Activated T-cell treated with anti-CD3 and anti-CD28 coated beads, Interleukin-2, amount 50 U/mL, for 24 hours (primary cell): ENCODE measurements at places on chromosomes 13 and 19.

GRCh38 chr19:41799444-41800000 lies 3.1 kb downstream of the CEACAM3 start:
- no peak for DNase-seq

GRCh38 chr13:82062772-82063171 lies 1721.8 kb upstream of the SPRY2 start:
- no peak for DNase-seq

GRCh38 chr13:38821770-38822551 lies 135.1 kb downstream of the FREM2 start:
- DNase-seq, result no peak

- DNase-seq, result no peak
Observed at GRCh38 chr19:5925830-5926427, 11.9 kb downstream of the CAPS start.

GRCh38 chr19:4844348-4845179 lies 13.1 kb upstream of the TICAM1 start:
- DNase-seq, result no peak

GRCh38 chr13:109100705-109101304 lies 471.4 kb downstream of the MYO16 start:
- DNase-seq, result no peak

DNA sequence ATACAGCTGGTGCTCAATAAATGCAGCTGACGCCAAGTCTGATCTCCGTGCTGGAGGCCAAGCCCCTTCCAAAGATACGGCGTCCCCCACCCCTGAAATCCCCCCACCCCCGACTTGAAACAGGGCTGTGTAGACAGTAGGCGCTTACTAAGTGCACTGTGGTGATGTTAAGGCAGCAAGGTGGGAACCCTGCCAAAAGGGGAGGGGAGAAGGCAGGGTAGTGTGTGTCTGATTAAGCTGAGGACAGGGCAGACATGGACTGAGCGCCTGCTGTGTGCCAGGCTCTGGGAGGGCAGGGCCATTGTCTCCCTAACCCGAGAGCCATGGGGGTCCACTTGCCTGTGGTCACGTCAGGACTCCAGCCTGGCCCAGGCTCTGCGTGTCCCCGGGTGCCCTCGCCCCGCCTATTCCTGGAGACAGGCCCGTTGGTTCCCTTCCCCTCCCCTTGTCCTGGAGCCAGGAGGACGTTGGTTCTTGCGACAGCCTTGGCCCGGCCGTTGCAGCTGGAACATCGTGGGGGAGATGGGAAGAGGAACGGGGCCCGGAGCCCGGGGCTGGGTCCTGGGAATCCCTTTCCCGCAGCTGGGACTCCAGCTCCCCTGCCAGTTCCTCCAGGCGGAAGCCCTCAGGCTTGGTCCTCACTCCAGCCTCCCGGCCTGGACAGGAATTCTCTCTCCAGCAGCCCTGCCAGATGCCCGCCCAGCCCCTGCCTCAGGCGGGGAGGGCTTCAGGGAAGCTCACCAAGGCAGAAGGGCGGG lies 1.7 kb upstream of the ELANE start:
- no peak for DNase-seq

DNA sequence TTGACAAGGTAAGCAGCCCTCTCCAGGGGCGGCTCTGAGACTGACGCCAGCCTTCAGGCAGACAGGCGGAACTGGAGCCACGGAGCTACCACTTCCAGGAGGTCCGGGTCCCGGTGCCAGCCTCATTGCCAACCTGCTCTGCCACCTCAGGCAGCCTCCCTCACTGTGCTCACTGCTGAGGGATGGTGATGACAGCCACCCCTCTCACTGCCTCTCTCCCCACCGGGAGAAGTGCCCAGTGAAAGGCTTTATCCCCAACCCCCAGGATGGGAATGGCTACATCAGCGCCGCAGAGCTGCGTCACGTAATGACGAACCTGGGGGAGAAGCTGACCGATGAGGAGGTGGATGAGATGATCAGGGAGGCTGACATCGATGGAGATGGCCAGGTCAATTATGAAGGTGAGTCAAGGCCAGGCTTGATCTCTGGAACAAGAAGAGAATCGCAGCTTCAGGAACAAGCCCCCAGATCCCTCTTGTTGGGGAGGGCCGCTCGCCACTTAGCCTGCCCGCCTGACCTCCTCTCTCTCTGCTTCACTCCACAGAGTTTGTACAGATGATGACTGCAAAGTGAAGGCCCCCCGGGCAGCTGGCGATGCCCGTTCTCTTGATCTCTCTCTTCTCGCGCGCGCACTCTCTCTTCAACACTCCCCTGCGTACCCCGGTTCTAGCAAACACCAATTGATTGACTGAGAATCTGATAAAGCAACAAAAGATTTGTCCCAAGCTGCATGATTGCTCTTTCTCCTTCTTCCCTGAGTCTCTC lies 7.6 kb downstream of the CALM3 start:
- DNase-seq, result no peak

GRCh38 chr19:30001791-30002190 lies 59.8 kb downstream of the URI1 start:
- no peak for DNase-seq

GRCh38 chr19:7968008-7968795 lies 24.7 kb upstream of the TIMM44 start:
- DNase-seq, result no peak

- no peak for DNase-seq
Observed at GRCh38 chr13:95083758-95084157, 217.5 kb downstream of the ABCC4 start.

- no peak for DNase-seq
Observed at GRCh38 chr13:98613591-98613990, 36.7 kb upstream of the STK24 start.

DNA sequence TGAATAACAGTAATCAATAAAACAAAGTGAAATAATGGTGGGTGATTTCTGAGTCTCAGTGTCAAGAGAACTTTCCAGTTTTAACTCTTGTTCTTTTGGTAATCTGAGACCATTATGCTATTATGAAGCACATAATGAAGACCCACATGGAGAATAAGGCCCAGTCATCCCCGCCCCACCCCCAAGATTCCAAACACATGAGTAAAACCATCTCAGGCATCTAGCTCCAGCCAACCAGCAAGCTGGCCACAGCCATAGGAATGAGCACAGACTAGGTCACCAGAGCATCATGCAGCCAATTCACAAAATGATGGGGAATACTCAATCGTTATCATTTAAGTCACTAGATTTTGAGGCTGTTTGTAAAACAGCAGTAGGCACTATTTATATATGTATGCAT lies 1769.0 kb upstream of the PCDH20 start:
- no peak for DNase-seq

DNA sequence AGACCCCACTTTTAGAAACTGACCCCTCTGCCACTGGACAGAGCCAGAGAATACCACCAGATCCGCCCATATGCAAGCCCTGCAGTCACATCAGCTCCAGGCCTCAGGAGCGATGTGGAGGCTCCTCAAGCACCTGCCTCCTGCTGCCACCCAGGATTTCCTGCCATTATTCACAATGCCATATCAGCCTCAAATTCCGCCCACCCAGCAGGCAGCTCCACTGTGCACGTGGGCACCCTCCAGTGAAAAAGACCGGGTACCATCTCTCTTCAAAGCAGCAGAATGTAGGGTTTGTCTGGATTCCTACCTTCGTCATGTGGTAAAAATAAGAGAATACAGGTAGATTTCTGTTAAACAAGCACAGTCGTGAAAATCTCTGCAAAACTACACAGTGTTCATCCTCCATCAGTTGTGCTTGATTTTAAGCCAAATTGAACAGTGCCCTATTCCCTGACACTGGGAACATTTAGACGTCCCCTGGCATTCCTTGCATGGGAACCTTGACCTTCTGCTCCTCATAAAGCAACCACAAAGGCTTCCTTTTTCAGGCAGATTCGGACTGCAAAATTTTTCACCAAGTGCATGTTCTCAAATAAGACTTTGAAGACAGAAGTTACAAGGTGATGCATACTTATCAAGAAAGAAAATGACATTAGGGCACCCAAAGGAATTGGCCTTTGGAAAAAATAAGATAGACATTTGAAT lies 56.4 kb downstream of the FAM124A start:
- DNase-seq, result no peak

DNA sequence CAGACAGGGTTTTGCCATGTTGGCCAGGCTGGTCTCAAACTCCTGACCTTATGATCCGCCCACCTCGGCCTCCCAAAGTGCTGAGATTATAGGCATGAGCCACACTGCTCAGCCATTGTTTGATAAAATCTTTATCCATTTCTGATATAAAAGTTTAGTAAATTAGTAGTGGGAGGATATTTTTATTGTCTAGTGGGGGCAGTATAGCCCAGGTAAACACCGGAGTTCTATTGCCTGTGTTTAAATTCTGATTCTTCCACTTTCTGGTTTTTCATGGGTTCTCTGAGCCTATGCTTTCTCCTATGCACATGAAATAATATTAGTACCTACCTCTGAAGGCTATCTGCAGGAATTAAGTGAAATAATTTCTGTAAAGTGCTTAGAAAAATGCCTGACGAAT lies 20.1 kb upstream of the ARHGEF18 start:
- DNase-seq, result no peak

GRCh38 chr13:106432636-106433035 lies 102.8 kb downstream of the EFNB2 start:
- DNase-seq, result no peak

- no peak for DNase-seq
Observed at GRCh38 chr19:6017576-6017975, 39.6 kb upstream of the RANBP3 start.

GRCh38 chr13:79226250-79226649 lies 179.8 kb downstream of the RBM26 start:
- no peak for DNase-seq

GRCh38 chr19:52148256-52148655 lies 8.5 kb upstream of the ZNF616 start:
- DNase-seq, result no peak

DNA sequence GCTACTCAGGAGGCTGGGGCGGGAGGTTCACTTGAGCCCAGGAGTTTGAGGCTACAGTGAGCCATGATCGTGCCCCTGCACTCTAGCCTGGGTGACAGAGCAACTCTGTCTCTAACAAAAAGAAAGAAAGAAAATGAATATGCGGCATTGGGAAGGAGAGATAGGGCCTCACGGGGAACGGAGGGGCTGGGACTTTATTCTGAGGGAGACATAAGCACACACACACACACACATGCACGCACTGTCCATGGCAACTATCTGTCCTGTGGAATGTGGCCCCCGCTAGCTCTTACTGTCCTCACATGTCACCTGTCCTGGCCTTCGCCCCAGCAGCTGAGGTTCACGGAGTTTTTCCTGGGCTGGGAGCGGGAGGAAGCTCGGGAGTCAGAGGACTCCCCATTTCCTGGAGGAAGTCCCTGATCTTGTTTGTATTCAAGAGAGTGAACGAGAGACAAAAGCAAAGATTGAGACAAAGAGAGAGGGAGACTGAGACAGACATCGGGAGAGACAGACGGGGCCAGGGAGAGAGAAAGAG lies 654 bp downstream of the STAP2 start:
- DNase-seq, result peak; percentile 61

GRCh38 chr19:39599116-39599515 lies 3.2 kb upstream of the LGALS13 start:
- no peak for DNase-seq

DNA sequence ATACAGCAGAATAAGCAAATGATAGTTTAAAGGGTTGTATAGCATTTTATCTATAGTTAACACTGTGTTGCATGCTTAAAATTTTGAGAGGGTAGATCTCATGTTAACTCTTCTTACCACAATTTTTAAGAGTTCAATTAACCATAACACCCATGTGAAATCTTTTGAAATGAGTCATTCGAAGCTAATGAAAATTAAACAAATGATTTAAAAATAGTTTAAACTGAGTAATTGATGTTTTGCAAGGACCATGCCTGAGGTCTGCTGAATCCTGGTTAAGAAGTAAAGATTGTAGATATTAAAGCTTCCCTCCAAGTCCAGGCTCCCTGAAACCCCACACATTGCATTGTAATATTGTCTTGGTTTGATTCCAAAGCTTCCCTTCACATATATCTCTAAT lies 176.7 kb upstream of the RNF113B start:
- DNase-seq, result no peak

DNA sequence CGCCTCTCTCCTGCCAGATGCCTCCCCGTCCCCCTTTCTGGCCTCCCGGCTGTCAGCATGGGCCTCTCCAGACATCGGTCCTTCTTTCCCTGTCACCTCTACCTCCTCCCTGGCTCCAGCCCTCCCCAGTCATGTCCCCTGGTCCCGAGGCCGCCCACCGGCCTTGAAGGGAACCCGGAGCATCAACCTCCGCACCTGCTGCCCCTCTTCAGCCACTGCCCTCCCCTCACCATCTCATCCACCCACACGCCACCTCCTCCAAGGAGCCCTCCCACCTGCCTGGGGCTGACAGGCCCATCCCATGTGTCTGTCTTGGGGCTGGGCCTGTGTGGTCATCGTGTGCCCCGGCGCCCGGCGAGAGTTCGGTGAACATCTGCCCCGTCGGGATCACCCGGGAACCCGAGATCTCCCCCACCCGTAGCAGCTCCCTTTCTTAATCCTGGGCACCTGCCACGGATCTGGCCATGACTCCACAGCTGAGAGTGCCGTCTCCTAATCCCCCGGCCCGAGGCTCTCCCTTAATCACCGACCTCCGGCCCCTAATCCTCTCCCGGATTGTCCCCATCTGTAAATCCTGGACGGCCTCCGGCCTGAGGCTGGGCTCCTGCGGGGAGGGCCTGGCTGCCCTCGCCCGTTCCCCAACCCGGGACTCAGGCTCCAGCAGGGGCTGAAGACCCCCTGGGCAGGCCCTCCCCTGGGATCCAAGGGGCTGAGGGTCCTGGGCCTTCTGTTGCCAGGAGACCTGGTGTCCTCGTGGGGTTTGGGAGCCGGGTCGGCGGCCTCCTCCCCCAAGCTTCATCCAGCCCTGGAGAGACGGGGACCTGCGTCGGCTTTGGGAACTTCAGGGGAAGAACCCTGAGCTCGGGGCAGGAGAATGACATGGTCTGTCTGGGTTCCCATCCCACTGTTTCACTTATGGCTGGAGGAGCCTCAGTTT lies 5.9 kb downstream of the HCN2 start:
- DNase-seq, result no peak

GRCh38 chr19:23377276-23377675 lies 18.0 kb downstream of the ZNF91 start:
- DNase-seq, result no peak

DNA sequence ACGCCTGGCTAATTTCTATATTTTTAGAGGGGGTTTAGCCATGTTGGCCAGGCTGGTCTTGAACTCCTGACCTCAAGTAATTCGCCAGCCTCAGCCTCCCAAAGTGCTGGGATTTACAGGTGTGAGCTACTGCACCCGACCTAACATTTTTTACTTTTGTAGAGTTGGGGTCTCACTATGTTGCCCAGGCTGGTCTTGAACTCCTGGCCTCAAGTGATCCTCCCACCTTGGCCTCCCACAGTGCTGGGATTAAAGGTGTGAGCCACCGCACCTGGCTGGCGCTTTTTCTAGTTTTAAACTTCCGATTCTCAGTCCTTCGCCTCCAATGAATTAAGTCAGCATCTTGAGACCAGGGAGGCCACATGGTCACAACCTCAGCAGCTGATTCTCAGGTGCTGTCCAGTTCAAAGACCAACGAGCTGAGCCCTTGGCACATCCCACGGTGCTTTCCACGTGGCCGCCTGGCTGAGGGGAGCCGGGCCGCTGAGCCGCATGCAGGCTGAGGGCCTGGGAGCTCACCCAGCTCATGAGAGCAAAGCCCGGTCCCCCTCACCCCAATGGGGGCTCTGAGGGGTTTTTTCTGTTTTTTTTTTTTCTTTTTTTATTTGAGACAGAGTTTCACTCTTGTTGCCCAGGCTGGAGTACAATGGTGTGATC lies 9.1 kb downstream of the AP3D1 start:
- DNase-seq, result no peak

- no peak for DNase-seq
Observed at GRCh38 chr13:94849254-94849653, 136.9 kb upstream of the SOX21 start.

GRCh38 chr13:106986033-106986484 lies 418.1 kb upstream of the ARGLU1 start:
- DNase-seq, result no peak

GRCh38 chr13:99545361-99545760 lies 44.1 kb downstream of the TM9SF2 start:
- DNase-seq, result no peak
